ENCODE measurements at places on chromosomes 11 and 22.

GRCh38 chr11:13061294-13061990 lies 52.3 kb downstream of the RASSF10 start:
- DNase-seq = no peak

DNA sequence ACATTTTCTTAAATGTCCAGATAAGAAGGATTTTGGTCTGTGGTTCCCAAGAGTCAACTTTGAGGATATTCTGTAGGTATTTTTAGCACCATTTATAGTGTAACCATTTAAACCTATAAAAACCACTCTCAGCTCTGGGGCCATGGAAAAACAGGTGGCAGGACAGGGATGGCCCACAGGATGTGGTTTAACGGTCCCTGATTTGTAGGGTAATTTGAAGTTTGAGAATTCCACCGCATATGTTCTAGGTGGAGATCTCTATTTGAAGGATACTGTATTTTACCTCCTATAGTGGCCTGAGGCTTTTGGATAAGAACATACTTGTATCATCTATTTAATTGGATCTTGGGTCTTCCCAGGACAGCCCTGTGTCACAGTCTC lies 62.4 kb upstream of the IGLL5 start:
- DNase-seq = no peak

DNA sequence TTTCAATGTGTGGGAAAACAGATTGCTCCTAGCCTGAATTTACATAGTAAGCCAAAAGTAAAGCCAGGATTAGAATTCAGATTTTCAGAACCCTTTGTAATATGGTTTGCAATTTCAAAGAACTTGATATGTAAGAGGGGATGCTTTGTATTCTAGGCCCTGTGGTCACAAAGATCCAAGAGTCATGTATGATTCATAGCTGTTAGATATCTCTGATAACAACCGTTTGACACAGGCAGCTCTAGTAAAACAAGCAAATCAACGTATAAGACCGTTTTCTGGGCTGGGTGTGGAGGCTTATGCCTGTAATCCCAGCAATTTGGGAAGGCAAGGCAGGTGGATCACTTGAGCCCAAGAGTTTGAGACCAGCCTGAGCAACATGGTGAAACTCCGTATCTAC lies 79.6 kb downstream of the EMSY start:
- DNase-seq = no peak

DNA sequence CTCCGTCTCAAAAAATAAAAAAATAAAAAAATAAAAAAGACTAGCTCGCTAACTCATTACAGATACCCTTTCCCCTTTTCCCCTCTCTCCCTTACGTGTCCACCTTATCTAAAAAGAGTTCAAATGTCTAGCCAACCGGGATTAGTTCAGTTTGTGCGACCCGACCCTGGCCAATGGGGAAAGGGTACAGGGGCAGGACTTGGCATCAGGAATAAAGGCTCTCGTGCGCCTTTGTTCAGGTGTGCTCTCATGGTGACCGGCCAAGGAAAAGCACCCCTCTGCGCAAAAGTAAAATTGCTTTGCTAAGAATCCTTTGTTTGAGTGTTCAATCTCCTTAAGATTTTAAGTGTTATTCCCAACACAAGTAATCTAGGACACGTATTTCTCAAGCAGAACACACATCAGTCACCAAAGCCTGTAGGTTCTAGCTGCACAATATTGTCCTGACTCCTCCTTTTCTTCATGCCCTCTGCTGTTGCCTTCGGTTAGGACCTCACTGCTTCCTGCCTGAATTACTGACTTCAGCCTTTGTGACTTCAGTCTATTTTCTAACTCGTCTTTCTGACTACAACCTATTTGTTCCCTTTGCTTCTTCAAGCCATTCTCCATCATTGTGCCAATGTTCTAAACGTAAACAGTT lies 20.7 kb upstream of the CECR2 start:
- no peak for DNase-seq

- DNase-seq = no peak
These were observed 27.7 kb downstream of the MPPED1 start for GRCh38 chr22:43439368-43440103.

GRCh38 chr22:40838486-40838885 lies 18.0 kb downstream of the ST13 start:
- DNase-seq = no peak
